HT1080 (cell line): ENCODE measurements at places on chromosomes 12 and 14.
A peak's percentile ranks its signal among the peaks of the same experiment; 100 is the strongest.

GRCh38 chr14:67237591-67237990 lies 3.6 kb upstream of the PALS1 start:
- DNase-seq: peak; percentile 23

DNA sequence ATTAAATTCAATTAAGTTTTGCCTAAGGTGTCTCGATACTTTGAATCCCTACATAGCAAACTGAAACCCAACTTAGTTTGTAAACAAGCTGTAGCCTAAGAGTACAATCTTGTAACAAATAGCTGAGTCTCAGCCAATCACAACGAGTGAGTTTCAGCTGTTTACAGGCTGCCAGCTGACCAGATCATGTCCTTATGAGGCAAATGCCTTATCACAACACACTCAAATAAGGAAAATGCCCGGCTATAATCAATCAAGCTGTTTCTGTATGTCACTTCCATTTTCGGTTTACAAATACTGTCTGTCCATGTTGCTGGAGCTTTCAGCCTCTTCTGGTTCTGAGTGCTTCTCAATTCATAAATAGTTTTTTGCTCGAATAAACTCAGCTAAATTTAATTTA lies 943.8 kb downstream of the SLC16A7 start:
- DNase-seq: peak; percentile 4

DNA sequence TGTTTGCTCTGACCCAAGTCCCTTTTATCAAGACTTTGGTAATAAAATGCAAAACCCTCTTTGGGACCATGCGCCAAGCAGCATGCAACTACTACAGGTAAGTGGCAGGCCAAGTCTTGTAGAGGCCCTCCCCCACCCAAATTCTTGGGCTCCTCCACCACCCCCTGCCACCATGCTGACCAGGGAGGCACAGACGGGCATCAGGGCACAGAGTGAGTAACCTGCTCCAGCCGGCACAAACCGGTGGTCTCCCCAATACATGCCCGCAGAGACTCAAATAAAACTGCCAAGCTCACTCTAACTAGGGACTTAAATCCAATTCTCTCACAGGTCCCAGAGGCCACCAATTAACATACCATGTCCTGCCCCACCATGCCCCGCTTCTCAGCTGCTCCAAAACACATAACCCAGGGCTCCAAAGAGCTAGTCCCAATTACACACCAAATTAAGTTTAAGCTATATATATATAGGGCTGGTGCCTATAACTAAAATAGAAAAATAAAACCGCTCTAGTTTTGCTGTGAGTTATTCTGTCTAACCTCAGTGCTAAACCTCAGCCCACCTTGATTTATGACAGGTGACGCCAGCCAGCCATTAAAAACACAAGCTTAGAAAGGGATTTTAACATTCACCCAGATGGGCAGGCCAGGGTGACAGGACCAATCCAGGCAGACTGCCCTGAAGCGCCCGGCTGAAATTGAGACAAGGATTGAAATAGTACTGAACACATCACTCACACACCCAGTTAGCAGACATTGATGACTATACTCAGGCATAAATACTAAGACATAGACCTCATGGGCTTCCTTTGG lies 81.0 kb downstream of the CLMN start:
- no peak for DNase-seq

DNA sequence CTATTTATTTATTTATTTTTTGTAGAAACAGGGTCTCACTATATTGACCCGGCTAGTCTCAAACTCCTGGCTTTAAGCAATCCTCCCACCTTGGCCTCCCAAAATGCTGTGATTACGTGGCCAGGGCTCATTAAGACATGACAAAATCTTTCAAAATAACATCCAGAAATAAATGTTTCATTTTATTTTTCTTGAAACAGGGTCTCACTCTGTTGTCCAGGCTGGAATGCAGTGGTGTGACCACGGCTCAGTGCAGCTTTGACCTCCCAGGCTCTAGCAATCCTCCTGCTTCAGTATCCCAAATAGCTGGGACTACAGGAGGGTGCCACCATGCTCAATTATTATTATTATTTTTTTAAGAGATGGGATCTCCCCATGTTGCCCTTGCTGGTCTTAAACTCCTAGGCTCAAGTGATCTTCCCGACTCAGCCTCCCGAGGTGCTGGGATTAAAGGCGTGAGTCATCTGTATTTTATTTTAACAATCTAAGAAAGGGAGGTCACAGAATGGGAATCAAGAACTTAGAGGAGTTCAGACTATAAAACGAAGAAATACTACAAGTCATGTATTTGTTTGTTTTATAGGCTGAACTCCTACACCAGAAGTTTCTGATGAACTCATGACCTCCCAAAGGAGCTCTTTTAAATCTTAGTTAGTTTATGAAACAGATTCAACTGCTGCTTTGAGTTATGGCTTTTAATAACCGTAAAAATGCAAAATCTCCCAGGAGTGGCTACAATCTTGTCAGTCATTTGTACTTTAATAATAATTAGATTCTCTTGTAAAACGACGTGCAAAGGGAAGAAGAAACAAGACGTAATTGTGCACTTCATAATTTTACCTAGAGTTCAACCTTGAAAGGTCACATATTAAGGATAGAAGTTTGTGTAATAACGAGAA lies 2.1 kb upstream of the TMEM263 start:
- peak; percentile 48 for DNase-seq

DNA sequence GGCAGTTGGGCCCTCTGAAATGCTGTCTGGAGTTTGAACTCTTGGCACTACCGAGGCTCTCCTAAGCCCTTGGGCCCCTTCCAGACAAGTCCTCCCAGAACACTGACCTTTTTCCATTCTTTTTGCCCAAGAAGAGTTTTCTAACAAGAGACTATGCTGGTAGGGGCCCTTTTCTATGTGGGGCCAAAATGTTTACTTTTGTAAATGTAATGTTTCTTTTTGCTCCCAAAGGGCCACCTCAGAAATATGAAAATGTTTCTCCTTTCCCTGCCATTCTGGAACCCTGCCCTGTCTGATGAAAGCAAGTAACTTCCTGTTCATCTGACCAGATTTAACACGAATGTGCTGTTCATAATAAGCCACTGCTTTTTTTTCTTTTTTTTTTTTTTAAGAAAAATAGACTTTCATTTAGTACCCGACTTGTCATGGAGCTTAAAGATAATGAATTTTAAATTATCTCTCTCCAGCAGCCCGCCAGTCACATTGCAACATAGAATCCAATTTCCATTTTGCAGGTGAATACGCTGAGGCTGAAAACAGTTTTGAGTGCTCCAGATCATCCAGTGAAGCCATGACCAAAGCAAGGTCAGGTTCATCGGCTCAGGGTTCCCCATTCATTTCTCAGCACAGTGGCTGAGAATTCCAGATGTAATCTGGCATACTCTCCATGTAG lies 169.9 kb downstream of the DPF3 start:
- DNase-seq: no peak

- no peak for DNase-seq
These were observed 10.3 kb upstream of the NAP1L1 start for GRCh38 chr12:76094754-76095153.

DNA sequence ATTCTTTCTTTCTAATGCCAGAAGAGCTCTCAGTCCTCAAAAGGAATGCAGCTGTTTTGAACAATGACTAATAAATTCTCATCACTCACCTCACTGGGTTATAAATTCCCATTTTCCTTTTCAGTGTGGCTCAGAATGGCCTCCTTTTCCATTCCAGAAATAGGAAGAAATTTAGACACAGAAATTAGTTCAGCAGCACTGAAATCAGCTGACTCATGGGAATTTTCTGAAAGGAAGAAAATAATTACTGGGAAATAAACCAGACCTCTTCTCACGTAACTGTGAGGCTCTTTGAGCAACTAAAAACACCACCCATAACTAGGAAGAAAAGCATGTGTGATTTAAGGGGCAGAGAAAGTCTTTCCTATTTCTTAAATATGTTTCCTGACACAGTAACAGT lies 23.8 kb downstream of the CD163 start:
- DNase-seq: no peak

DNA sequence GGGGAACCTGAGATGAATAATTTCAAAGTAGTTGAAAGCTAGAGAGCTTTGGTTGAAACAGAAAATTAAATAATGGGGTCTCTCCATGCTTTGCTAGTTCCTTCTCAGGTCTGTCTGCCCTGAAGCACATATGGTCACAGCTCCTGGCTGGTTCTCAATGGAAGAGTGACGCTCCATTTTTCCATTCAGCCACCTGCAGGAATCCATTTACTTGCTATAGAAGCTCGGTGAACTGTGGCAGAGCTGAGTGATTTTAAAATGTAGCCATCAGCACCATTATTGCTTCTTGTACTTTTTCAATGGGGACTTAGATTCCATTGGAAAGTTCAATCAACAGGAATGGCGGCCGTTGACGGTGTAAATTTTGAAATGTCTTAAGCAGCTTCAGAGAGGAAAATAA lies 525.2 kb downstream of the GLT1D1 start:
- no peak for DNase-seq

DNA sequence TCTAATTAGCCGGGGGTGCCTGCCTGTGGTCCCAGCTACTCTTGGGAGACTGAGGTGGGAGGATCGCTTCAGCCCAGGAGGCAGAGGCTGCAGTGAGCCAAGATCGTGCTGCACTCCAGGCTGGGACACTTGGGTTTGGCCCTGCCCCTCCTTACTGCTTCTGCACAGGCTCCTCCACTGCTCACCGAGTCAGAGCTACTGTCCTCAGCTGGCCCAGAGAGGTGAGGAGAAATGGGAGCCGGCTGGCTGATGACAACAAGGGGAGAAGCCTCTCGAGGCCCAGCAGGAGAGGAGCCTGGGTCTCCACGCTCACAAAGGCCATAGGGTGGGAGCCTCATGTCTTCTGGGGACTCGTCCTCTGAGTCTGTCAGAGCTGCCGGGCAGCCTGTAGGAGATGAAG lies 13.7 kb downstream of the CALCOCO1 start:
- no peak for DNase-seq

- DNase-seq: peak; percentile 71
These were observed 37.8 kb upstream of the LRRC10 start for GRCh38 chr12:69648476-69648875.

GRCh38 chr12:57087691-57088353 lies 1.1 kb upstream of the NAB2 start:
- peak; percentile 95 for DNase-seq

- no peak for DNase-seq
These were observed 2.9 kb upstream of the SETD1B start for GRCh38 chr12:121800694-121801594.

DNA sequence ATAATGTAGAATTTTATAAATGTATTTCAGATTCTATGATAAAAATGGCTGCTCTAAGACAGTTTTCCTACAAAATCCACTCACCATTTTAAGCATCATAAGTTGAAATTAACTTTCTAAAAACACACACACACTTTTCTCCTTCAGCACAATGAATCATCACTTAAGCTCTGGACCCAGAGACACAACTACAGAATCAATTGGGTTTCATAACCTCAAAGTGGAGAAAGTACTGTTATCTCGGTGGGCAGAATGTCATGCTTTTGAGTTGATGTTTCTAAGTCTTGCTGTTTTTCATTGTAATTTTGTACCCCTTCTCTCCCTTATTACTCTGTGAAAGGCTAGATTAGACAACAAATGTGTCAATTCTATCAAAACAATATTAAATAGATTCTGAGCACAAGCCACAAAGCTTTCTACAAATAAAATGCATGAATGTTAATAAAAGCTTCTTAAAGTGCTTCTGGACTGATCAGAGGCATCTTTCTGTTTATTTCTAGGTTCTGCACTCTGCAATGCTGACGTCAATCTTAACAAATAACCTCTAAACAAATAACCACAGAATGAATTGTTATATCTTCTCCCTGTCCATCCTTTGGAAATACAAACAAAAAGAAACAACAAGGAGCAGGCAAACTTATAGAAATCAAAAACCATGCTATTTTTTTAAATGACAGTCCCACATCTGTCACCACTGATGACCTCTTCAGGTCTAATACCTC lies 8.2 kb downstream of the IPO8 start:
- no peak for DNase-seq

DNA sequence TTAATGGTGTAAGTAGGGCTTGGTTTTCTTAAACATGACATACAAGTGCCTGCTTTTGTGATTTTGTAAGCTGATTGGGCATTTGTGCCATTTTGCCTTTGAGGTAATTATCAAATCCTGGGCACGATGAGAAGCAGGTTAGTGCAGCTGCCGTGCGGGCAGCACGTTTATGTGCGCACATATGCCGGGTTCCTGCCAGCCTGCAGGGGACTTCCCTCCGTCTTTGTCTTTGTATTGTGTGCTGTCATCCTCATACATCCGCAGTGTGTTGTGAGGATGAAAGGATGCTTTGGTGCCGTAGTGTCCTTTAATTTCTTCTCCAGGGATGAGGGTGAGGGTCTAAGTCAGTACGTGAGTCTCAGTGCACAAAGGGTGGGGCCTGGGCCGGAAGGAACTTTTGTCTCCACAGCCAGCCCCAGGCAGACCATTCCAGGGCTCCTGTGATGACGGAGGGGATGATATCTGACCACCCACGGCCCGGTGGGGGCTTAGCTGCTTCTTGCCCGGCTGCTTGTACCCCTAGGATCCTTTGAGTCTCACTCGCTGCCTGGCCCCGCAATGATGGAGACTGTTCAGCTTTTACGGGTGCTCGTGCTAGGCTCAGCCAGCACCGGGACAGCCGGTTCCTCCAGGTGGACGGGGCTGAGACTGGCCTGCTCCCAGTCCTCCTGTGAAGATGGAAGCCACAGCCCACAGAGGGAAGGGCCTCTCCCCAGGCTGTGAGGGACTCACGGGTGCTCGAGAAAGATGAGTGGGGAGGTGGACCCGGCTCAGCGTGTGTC lies 54.6 kb downstream of the ADGRD1 start:
- no peak for DNase-seq

DNA sequence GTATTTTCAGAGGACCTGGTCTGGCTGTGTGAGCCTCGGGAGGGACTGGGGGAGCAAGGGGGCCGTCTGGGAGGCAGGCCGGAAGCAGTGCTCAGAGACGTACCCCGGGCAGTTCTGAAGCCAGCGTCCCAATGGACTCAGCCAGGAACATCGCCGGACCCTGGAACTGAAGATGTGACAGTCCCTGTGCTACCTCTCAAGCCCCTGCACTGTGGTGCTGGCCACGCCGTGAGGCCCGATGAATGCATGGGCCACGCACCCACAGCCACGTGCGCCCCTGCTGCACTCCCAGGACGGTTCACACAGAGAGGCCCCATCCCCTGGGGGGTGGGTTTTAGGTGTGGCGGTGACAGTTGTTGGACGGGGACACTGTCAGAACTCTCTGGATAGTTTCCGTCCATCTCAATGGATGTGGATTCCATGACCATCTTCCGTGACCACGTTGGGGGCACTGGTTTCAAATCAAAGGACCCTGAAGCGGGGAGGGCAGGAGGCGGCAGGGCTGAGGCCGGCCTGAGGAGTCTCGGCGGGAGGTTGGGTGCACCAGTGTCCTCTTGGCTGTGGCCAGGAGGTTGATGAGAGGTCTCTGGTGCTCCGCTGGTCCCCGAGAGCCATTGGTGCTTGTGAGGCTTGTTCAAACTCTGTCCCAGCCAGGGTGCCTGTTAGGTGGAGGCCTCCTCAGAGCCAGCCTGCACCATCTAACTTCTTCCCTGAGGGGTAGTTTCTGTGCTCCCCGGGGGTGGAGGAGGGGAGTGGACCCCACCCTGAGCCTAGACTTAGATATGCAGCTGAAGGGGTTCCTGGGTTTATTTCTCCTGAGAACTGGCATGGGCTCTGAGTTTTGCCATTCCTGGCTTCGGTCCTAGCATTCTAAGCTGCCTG lies 36.3 kb upstream of the TSPAN9 start:
- DNase-seq: no peak
